Epithelial cell of esophagus (primary cell): ENCODE measurements at places on chromosomes 6 and 20.

DNA sequence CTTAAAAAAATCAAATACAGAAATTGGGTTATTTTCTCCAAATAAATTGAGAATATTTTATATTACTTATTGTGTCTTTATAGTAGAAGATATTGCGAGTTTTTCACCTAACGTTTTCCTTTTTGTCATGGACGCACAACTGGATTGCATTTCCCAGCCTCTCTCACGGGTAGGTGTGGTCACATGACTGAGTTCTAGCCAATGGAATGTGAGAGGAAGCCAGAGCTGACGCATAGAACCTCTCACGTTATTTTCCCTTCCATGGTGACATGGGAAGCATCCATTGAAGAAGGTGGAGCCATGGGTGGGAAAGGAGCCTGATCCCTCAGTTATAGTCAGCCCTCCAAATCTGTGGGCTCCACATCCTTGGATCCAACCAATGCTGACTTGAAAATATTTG lies 155.9 kb upstream of the UST start:
- DNase-seq: no peak

DNA sequence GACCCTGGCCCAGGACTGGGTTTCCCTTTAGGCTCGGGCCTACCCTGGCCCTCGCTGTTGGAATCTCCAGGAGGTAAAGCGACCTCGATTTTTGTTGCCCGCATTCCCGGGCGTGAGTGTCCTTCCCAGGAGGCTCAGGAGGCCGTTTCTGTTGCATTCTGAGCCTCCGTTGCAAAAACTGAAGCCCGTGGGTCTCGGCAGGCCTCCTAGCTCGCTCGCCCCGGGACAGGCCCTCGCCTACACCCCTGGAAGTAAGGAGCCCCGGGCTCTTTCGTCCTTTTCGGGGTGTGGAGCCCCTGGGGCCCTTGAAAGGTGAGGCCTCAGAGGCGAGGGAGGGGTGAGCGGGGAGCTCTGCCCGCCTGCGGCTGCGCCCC lies 2.3 kb downstream of the NR2E1 start:
- DNase-seq: no peak

DNA sequence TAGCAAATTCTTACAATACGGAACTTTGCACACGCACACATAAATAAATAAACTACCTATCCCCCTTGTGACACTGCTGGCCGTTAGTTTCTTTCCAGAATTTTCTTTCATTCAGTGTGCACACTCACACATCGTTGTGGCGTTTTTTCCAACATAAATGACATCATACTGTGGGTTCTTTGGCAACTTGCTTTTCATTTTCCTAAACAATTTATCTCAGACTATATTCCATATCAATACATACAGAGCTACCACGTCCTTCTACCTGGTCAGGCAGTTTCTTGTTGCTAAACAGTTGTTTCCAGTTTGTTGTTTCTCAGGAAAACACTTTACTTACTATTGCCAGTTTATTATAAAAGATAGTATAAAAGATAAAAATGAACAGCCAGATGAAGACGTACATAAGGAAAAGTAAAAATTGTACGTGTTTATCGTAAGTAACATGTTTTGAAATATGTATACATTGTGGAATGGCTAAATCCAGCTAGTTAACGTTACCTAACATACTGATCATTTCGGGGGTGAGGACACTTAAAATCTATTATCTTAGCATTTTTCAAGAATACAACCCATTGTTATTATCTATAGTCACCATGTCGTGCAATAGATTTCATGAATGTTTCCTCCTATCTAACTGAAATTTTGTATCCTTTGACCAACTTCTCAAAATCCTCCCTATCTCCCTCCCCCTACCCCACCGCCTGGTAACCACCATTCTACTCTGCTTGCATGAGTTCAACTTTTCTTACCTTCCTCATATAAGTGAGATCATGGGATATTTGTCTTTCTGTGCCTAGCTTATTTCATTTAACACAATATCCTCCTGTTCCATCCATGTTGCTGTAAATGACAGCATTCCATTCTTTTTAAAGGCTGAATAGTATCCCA lies 1.2 kb upstream of the TP53RK start:
- no peak for DNase-seq

DNA sequence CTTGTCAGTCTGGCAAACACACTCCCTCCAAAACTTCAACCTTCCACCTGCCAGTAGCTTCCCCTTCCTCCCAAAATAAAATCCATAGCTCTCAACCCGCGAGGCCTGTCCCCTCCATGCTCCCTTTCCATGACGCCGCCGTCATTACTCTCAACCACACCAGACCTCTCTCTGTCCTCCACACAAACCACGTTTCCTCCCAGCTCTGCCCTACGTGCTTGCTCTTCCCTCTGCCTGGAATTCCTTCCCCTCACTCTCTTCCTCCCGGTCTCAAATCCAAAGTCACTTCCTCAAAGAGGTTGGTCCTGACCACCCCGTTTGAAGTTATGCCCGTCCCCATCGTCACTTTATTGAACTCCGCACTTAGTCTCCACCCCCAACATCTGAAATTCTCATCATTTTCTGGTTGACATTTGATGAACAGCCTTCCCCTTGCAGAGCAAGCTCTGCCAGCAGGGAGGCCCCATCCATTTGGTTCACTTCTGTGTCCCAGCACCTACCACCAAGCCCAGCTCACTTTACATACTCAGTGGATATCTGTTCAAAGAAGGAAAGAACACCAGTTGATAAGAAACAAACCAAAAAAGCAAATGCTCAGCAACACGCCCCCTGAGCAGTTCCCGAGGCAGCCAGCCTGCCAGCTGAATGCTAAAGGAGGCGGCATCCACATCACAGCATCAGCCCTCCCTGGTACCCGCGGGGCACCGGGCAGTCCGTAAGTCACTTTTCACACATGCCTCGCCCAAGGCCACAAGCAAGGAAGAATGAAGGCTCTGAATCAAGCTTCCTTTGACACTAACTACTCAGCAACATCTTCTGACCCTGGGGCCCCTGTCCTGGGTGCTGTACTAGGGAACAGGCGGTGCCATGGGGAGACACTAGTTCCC lies 125.0 kb downstream of the NFATC2 start:
- DNase-seq: no peak

- DNase-seq: no peak
Measured at GRCh38 chr6:111563581-111563980, 42.1 kb downstream of the TRAF3IP2 start.

GRCh38 chr20:8971669-8972316 lies 97.1 kb upstream of the PLCB4 start:
- DNase-seq: no peak

DNA sequence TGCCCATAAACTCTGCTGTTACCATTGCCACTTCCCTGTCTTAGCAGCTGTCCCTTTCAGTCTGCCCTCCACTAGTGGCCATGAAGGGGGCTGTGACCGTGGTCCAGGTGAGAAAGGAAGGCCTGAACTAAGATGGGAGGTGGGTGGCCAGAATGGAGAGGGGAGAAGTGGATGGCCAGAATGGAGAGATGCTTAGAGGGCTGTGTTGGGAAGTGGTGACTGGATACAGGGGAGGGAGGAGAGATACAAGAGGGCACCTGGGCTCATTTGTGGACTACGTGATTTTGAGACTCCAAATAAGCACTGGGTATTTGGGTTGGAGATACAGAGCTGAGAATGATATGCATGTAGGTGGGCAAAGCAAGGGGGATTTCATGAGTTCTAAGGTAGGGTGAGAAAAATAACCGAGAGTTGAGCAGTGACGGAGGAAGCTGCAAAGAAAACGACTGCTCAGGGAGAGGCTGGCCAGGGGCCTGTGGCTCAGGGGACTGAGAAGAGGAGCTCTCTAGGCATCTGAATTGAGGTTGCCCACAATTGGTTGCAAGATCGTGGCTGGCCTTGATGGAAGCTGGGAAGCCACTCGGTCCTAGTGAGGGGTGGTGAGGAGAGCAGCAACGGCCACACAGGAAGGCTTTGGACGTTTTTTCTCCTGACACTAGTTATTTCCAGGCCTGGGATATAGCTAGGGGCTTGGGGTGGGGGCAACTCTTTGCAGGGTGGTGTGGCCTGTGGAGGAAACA lies 36.9 kb downstream of the PANK2 start:
- no peak for DNase-seq

DNA sequence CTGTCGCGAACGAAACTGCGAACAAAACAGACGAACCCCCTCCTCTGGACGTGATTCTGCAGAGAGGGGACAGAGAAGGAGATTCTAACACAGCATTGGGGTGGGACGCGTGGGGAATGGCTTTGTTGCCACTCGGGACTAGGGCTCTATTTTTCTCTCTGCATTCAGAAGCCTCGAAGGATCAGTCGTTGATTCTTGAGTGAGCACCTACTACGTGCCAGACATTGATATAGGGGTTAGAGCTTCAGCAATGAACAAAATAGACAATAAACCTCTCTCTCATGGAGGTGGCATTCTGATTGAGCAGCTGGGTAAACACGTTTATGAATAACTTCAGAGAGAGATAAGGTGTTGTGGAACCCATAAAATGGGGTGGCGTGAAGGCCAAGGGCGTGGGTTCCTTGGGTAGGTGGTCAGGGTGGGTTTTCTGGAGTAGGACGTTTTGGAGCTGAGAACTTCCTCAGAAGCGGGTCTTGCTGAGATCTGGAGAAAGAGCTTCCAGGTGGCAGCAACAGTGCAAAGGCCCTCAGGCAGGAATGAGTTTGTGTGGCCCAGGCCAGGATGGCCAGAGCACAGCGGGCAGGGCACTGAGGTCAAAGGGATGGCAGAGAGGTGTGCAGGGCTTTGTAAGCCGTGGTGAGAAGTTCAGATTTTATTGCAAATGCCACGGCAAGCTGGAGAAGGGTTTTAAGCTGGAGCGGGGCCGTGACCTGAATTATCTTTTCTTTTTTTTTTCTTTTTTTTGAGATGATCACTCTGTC lies 884 bp downstream of the SLC2A10 start:
- no peak for DNase-seq

GRCh38 chr20:3660262-3661059 lies 2.7 kb downstream of the GFRA4 start:
- no peak for DNase-seq

DNA sequence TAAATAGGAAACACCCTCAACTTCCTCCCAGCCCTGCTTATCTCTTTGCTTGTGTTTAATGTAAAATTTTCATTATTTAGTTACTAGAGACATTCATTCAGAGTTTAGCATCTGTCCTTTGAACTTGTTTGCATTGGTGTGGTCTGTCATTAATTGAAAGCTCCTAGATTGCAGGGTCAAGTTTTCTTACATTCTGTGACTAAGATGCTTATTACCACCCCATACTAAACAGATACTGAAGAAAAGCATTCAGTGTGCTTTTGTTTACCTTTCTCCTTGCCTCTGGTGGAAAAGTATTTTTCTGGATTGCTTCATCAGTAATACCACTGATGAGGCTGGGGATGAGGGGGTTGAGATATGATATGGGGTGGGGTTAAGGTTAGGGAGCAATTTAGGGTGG lies 199.0 kb downstream of the SAMD5 start:
- no peak for DNase-seq

DNA sequence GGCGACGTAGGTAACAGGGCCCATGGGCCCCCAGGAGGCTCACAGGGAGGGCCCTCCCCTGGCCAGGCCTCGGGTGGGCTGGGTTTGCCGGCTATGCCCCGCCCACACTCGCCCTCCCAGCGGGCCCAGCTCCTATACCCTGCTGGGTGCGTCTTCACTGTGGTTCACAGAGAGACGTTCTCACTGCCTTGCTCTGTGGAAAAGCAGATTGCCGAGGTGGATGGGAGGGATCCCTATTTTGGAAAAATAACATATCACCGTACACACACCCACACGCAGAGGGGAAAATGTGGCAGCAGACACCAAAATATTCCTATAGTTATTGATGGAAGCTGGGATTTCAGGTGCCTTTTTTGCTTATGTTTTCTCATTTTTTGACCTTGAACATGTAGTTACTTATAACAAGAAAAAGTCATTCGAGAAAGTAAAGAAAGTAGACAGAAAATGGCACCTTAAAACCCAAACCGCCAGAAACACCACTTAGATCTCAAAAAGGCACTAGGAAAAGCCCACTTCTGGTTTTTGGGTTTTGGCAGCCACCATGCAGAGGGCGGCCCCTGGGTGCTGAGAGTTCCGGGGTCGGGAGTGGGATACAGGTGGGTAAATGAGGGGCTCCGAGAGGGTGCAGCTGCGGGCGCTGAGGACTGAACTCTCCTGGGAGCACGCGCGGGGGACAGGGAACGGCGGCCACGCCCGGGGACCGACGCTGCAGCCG lies 49.4 kb downstream of the TMEM242 start:
- DNase-seq: peak; percentile 36

GRCh38 chr6:15284743-15285142 lies 38.9 kb downstream of the JARID2 start:
- DNase-seq: peak; percentile 54

GRCh38 chr20:60816901-60817300 lies 435.2 kb upstream of the CDH4 start:
- no peak for DNase-seq

GRCh38 chr6:34658605-34659265 lies 37.8 kb downstream of the ILRUN start:
- DNase-seq: no peak

DNA sequence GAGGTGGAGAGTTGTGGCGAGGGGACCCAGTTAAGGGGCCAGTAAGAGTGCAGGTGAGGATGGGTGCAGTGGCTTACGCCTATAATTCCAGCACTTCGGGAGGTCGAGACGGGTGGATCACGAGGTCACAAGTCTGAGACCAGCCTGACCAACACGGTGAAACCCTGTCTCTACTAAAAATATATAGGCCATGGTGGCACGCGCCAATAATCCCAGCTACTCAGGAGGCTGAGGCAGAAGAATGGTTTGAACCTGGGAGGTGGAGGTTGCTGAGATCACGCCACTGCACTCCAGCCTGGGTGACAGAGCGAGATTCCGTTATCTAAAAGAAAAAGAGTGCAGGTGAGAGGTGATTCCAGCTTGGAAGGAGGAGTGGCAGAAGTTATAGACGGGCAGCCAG lies 28.0 kb downstream of the PPP1R3G start:
- no peak for DNase-seq

DNA sequence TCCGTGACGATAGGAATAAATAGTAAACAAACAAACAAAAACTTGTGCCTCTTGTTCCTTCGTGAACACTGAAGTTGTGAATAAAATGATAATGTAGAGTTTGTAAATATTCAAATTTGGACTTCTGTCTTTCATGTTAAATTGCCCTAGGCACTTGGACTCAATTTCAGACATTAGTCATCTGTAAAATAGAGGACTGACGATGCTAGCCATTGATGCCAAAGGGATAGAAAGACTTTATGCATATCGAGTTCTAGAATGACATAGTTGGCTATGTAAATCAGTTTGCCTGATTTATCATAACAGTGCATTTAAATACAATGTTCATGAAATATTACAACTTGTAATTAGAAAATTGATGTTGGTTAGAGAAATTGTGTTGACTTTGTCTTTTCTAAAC lies 45.9 kb upstream of the FLRT3 start:
- peak; percentile 35 for DNase-seq

GRCh38 chr6:162203287-162203686 lies 524.3 kb downstream of the PRKN start:
- no peak for DNase-seq

DNA sequence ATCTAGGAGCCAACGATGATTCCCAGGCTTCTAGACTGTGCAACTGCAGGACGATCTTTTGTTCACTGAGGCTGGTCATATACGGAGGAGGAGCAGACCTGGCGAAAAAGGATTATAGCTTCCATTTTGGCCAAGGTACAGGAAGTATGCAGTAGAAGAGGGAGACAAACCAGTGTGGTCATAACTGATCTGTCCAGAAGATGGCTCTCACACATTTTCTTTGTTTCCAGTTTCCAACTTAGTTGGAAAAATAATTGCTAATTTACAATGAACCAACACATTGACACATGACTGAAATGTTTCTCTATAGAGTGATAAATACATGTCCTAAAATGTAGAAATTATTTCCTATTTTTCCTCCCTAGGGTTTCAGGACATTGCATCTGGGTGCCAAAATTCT lies 364.1 kb upstream of the BTBD3 start:
- DNase-seq: peak; percentile 29

- DNase-seq: no peak
Measured at GRCh38 chr6:66189915-66190314, 482.9 kb upstream of the EYS start.
